ENCODE measurements at places on chromosomes 5 and 9. TPM values are rescaled to one million over a fixed set of nuclear protein-coding genes. Genes with fewer than 3 reads are reported as not detected.

Gene FOXE1
- total RNA-seq, result not detected

Gene DAB2IP
- 16.5 TPM for total RNA-seq

Gene PPP3R2
- not detected for total RNA-seq

Gene GDNF
- total RNA-seq, result 0.83 TPM

Gene TAF1L
- under 0.01 TPM for total RNA-seq

Gene PAEP
- not detected for total RNA-seq

Gene SPINK1
- total RNA-seq, result not detected

Gene MEIKIN
- not detected for total RNA-seq

Gene TMEM38B
- 18.0 TPM for total RNA-seq

Gene CHMP5
- 124 TPM for total RNA-seq

Gene CDHR2
- total RNA-seq, result under 0.01 TPM

Gene IFNA2
- not detected for total RNA-seq

Gene PTTG1
- total RNA-seq, result 17.5 TPM

Gene NUTM2G
- not detected for total RNA-seq

Gene EXOSC2
- 27.7 TPM for total RNA-seq

Gene EGR1
- total RNA-seq, result 8.8 TPM

Gene IFNA13
- total RNA-seq, result not detected

Gene TLX3
- total RNA-seq, result not detected

Gene PCDHB11
- total RNA-seq, result 0.77 TPM

Gene CATSPER3
- under 0.01 TPM for total RNA-seq

Gene TRIM14
- 8.6 TPM for total RNA-seq
